DMS 273 treated with DMSO at 0.1 percent for 48 hours (cell line): ENCODE measurements at places on chromosomes 3 and 15.
A peak's percentile ranks its signal among the peaks of the same experiment; 100 is the strongest.

- no peak for DNase-seq
Measured at GRCh38 chr15:49135911-49136310, 19.5 kb downstream of the COPS2 start.

- DNase-seq: no peak
Measured at GRCh38 chr3:58495101-58495500, 3.2 kb downstream of the KCTD6 start.

DNA sequence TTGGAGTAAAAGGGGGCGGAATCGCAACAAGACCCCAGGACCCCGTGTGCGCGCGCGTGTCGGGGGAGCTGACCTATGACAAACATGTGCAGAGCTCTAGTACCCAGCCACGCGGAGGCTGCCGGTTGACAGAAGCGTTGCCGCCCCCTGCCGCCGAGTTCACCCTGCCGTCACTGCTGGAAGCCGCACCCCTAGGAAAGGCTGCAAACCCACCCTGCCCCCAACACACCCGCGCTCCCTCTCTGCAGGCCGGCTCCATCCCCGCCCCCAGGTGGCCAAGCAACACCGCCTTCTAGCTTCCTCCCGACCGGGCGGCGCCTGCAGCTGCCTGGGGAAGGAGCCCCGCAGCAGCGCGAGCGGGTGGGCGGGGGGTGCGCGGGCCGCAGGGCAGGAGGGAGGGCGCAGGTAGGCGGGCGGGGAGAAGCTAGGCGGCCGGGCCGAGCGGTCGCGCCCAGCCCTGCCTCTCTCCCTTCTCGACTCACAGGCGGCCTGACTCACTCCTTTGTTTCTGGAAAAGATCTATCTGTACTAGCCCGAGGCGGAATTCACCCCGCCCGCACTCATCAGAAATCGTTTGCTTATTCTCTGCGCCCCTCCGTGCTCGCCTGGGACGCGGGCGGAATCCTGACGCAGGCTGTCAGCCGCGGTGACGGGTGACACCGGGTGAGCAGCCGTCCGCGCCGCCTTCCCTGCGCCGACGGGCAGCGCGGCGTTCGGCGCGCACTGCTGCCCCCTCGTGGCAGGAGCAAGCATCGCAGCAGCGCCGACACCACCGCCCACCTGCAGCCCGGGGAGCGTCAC is 160.8 kb downstream of the GAP43 start:
- DNase-seq: peak; percentile 96

DNA sequence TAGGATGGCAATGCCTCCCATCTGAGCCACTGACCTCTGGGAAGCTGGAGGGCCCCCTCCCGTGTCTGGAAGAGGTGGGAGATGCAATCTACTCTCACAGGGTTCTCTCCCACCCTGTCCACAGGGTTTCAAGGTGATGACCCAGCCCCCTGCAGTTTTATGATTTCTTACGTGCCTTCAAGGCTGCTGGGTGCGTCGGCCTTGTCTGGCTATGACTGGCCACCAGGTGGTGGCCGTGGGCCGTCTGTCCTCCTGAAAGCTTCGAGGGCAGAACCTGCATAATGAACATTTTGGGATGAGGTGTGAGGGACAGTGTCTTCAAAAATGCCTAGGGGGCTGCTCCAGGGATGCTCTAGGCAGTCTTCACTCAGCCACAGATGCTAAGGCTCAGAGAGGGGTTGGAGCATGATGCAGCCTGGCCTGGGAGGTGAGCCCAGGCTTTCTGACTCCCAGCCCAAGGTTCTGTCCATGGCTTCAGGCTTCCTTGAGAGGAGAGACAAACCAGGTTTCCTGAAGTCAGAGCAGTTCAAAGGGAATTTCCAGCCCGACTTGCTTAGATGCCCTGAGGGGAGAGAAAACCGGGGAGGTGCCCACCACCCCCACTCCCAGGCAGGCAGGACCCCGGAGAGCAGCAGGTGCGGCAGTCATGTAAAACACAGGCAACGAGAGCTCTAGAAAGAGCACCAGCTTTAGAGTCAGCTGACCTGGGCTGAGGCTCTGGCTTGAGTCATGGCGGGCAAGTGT is 18.7 kb downstream of the ISG20 start:
- no peak for DNase-seq
